ENCODE measurements at places on chromosomes 2 and 18. TPM values are rescaled to one million over a fixed set of nuclear protein-coding genes. Genes with fewer than 3 reads are reported as not detected.

POU3F3 gene
- total RNA-seq, result not detected

DNA sequence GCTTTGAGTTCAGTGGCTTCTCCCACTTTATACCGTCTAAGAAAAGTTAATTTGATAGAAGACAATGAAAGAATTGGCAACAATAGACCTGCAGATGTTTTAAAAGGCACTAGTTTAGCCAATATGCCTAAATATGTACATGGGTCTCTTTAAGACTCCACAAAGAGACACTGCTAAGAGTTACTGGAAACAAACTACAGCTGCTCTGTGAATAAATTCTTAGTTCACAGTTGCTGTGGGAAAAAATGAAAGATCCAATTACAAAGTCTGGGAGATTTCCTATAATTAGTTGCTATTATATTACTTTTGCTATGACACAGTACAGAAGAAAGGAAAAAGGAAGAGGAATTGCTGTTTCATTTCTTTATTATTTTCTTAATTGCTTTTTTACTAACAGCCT is 34.3 kb downstream of the SCN9A start:
- no peaks in the 10 kb centered on the region for H3K36me3 ChIP-seq
- H3K27ac ChIP-seq, result no peak overlapping the region
- no peaks in the 10 kb centered on the region for H3K4me1 ChIP-seq

SCN9A gene
- 6.2 TPM for total RNA-seq

IL37 gene
- not detected for total RNA-seq

LYG1 gene
- total RNA-seq, result not detected

DNA sequence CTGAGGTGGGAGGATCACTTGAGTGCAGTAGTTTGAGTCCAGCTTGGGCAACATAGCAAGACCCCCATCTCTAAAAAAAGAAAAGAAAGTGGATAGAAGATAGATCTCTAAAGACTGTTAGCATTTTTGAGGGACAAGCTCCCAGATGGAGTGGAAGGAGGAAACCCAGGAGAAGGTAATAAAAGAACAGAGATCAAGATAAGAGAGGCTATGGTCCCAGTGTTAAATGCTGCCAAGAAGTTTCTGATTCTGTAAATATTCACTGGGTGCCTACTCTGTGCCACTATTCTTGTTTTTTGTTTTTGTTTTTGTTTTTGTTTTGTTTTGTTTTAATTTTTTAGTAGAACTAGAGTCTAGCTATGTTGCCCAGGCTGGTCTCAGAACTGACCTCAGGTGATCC is 26.2 kb downstream of the FZD5 start:
- H3K27ac ChIP-seq, result no peak overlapping the region
- no peak for DNase-seq
- H3K4me3 ChIP-seq, result no peak overlapping the region
- no peaks in the 10 kb centered on the region for H3K27me3 ChIP-seq
- H3K36me3 ChIP-seq, result no peaks in the 10 kb centered on the region
- H3K4me1 ChIP-seq, result peaks cover 6% of the 10 kb centered on the region

SLC16A14 gene
- total RNA-seq, result 1.8 TPM

DNA sequence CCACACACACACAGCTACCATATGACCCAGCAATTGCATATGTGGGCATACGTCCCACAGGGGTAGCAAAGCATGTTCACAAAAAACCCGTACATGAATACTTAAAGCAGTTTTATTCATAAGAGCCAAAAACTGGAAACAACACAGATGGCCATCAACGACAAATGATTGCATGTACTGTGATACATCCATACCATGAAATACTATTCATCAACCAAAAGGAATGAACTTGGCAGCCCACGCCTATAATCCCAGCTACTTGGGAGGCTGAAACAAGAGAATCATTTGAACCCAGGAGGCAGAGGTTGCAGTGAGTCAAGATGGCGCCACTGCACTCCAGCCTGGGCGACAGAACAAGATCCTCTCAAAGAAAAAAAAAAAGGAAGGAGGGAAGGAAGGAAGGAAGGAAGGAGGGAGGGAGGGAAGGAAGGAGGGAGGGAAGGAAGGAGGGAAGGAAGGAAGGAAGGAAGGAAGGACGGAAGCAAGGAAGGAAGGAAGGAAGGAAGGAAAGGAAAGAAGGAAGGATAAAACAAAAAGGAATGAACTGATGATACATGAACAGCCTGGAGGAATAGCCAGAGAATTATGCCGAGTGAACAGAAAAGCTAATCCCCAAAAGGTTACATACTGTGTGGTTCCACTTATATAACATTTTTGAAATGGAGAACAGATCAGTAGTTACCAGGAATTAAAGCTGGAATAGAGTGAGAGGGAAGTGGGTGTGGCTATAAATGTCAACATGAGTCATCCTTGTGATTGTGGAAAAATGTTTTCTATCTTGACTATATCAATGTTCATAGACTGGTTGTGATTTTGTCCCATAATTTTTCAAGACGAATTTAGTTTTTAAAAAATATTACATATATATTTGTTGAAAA is 19.6 kb upstream of the YPEL5 start:
- H3K27me3 ChIP-seq, result no peaks in the 10 kb centered on the region
- no peak overlapping the region for H3K4me3 ChIP-seq
- H3K27ac ChIP-seq, result no peak overlapping the region
- no peaks in the 10 kb centered on the region for H3K36me3 ChIP-seq
- H3K4me1 ChIP-seq, result no peaks in the 10 kb centered on the region
- DNase-seq, result no peak

NEUROD1 gene
- not detected for total RNA-seq

- H3K36me3 ChIP-seq, result no peaks in the 10 kb centered on the region
- peak; percentile 32 for DNase-seq
- H3K4me1 ChIP-seq, result no peaks in the 10 kb centered on the region
- H3K4me3 ChIP-seq, result no peak overlapping the region
- no peak overlapping the region for H3K27ac ChIP-seq
Observed at GRCh38 chr18:46899274-46899948, 17.9 kb downstream of the PIAS2 start.

COL6A3 gene
- 140 TPM for total RNA-seq

GRCh38 chr18:37567994-37568359 is 2.4 kb upstream of the CELF4 start:
- H3K4me1 ChIP-seq, result peaks cover 25% of the 10 kb centered on the region
- no peak overlapping the region for H3K4me3 ChIP-seq
- H3K27ac ChIP-seq, result no peak overlapping the region
- no peak for DNase-seq

- no peak overlapping the region for H3K4me3 ChIP-seq
- H3K4me1 ChIP-seq, result no peaks in the 10 kb centered on the region
- H3K27me3 ChIP-seq, result no peaks in the 10 kb centered on the region
- H3K36me3 ChIP-seq, result no peaks in the 10 kb centered on the region
- H3K27ac ChIP-seq, result no peak overlapping the region
Observed at GRCh38 chr2:83342860-83343329, 1116.2 kb downstream of the SUCLG1 start.

GRCh38 chr2:40751981-40752380 is 300.1 kb upstream of the SLC8A1 start:
- no peaks in the 10 kb centered on the region for H3K36me3 ChIP-seq
- no peak overlapping the region for H3K27ac ChIP-seq
- DNase-seq, result no peak
- no peaks in the 10 kb centered on the region for H3K27me3 ChIP-seq
- H3K4me1 ChIP-seq, result no peaks in the 10 kb centered on the region

PECR gene
- 23.0 TPM for total RNA-seq

GRCh38 chr18:3579701-3580100 is 129.7 kb downstream of the TGIF1 start:
- no peaks in the 10 kb centered on the region for H3K36me3 ChIP-seq
- H3K27me3 ChIP-seq, result no peaks in the 10 kb centered on the region
- DNase-seq, result no peak

KCNJ3 gene
- total RNA-seq, result not detected

- H3K36me3 ChIP-seq, result no peaks in the 10 kb centered on the region
- H3K4me3 ChIP-seq, result no peak overlapping the region
- H3K4me1 ChIP-seq, result no peaks in the 10 kb centered on the region
- H3K27ac ChIP-seq, result no peak overlapping the region
Observed at GRCh38 chr2:59538398-59538911, 1015.0 kb downstream of the BCL11A start.

DNA sequence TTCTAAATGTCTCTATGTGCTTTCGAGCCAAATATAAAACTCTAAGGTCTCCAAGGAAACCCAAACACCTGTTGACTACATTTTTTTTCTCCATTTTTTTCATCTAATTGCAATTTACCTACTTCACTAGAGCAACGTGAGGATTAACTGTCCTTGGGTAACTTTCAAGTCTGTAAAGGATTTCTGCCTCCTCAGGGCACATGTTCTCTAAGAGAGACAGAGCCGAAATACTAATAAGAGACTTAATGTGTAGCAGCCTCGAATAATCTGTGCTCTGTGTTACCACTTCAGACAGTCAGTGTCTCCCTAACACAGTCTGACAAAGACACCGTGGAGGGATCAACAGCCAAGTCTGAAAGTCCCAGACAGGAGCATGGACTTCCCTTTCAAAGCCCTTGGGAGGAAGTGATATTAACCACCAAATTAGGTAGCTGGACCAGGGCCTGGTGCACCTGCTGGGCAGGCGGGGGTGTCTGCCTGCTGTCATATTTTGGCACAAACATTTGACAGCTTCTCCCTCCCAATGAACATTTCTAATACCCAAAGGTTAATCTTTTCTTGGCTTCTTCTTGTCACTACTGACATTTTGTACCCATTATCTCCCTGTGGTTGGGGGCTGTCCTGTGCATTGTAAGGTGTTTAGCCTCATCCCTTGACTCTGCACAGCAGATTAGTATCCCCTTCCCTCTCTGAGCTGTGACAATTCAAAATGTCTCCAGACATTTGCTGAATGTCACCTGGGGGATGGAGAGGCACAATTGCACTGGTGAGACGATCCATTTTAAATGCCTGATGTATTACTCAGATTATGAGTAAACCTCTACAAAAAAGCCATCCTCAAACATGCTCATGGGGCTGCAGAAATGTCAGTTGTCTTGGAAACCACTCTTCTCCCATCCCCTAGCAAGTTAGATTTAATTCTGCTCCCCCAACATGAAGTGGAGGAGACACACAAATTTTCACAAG is 45.7 kb upstream of the LYPD1 start:
- DNase-seq, result no peak
- H3K27ac ChIP-seq, result no peak overlapping the region
- H3K4me3 ChIP-seq, result no peak overlapping the region
- H3K36me3 ChIP-seq, result no peaks in the 10 kb centered on the region
- H3K27me3 ChIP-seq, result no peaks in the 10 kb centered on the region

DNA sequence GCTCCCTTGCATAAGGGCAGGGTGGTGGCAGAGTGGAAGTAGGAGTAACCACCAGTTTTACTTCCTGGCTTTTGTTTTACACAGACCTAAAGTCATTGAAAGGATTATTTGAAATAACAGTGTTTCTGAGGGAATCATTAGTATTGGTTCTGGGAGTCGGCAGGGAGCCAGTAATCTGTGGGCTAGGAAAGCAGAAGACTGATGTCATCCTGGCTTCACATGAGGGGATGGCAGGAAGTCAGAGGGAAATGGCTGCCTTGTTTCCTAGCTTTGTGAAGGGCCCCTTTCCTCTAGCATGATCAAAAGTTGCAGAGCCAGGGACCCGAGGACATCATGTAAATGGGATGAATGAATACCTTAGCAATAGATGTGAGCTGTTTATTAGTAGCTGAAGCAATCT is 792.6 kb downstream of the CPS1 start:
- no peak for DNase-seq
- no peaks in the 10 kb centered on the region for H3K27me3 ChIP-seq
- H3K4me1 ChIP-seq, result no peaks in the 10 kb centered on the region
- H3K27ac ChIP-seq, result no peak overlapping the region
- H3K36me3 ChIP-seq, result no peaks in the 10 kb centered on the region

- no peaks in the 10 kb centered on the region for H3K36me3 ChIP-seq
- DNase-seq, result peak; percentile 46
- H3K27ac ChIP-seq, result peak overlapping the region; percentile 88
- no peak overlapping the region for H3K4me3 ChIP-seq
Observed at GRCh38 chr2:26757873-26758789, 6.0 kb upstream of the SLC35F6 start.

- H3K27me3 ChIP-seq, result no peaks in the 10 kb centered on the region
- H3K36me3 ChIP-seq, result no peaks in the 10 kb centered on the region
- peak; percentile 84 for DNase-seq
- H3K4me1 ChIP-seq, result no peaks in the 10 kb centered on the region
Observed at GRCh38 chr2:235135990-235136561, 184.3 kb downstream of the SH3BP4 start.

LYG2 gene
- not detected for total RNA-seq

GRCh38 chr2:46493241-46493970 is 14.0 kb downstream of the TMEM247 start:
- H3K36me3 ChIP-seq, result no peaks in the 10 kb centered on the region
- DNase-seq, result no peak
- H3K27ac ChIP-seq, result no peak overlapping the region
- no peaks in the 10 kb centered on the region for H3K27me3 ChIP-seq

KLHL14 gene
- total RNA-seq, result 36.5 TPM

DNA sequence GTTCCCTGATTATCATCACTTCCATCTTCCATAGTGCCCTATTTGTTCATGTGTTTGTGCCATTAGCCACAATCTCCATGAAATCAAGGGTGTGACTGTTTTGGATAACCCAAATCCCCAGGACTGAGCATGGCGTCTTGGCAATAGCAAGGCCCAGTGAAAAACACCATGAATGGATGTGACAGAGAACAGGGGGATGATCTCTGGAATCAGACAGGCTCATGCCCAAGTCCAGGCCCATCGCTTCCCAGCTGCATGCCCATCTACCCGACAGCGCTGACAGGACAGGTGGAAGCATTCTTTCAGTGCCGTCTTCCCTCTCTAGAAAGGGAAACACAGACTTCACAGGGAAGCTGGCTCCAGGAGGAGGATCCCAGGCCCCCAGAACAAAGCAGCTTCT is 50.0 kb downstream of the HDLBP start:
- H3K27ac ChIP-seq, result no peak overlapping the region
- peaks cover 11% of the 10 kb centered on the region for H3K4me1 ChIP-seq
- H3K4me3 ChIP-seq, result no peak overlapping the region
- H3K27me3 ChIP-seq, result no peaks in the 10 kb centered on the region
- no peak for DNase-seq

FLACC1 gene
- 2.8 TPM for total RNA-seq

DNA sequence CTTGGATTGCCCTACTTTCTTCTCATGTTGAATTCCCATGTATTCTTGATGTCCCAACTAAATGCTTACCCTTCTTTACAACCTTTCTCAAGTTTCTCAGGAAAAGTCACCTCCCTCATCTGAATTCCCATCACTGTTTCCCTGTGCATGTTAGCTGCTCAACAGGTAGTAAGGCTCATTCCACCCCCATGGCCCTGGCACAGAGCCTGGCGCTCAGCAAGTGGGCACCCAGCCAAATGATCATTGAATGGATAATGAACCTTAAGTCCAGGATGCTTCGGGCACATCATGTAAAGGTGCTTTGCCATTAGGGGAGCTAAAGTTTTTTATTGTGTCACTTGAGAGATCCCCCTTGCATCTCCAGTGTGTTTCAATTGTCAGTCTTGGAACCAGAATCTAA is 124.0 kb downstream of the PKP4 start:
- no peak overlapping the region for H3K4me3 ChIP-seq
- no peak overlapping the region for H3K27ac ChIP-seq
- DNase-seq, result peak; percentile 50
- H3K27me3 ChIP-seq, result no peaks in the 10 kb centered on the region

NXPH2 gene
- not detected for total RNA-seq

Data from thyroid gland (tissue), 4 donors.